CD4-positive, alpha-beta memory T cell (primary cell): ENCODE measurements at places on chromosomes 6 and 20.

DNA sequence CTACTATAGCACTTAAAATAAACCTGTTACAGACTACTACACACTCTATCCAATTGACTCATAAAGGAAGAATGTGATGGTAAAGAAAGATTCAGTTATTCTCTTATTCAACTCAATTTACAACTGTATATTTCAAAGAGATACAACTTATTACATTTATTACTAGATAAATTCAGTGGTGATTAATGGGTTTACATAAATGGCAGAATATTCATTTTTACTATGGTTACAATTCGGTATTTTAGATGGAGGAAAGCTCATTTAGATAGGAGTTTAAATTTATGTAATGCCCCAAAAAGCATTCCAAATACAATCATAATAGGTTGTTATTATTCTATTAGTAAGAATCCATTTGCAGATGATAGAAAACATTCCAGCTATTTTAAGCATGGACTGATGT is 439.1 kb upstream of the OPRM1 start:
- DNase-seq, result no peak

DNA sequence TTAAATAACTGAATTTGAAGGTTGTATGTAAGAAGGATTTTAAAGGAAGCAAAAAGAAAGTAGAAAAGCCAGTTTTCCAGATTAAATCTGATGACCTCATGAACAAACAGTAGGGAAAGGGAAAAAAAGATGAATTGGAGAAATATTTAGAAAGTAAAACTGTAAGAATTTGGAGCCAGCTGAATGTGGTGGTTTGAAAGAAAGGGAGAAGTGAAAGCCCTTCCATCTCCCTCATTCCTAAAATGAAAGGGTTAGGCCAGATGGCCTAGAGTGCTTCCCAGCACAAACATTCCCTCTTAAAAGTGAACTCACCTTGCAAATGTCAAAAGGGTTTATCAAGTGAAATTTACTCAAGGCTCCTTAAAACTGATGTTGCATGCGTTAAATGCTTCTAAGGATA is 139.3 kb upstream of the COL21A1 start:
- DNase-seq, result no peak

- DNase-seq, result no peak
Measured at GRCh38 chr20:15179381-15179780, 842.0 kb upstream of the FLRT3 start.

DNA sequence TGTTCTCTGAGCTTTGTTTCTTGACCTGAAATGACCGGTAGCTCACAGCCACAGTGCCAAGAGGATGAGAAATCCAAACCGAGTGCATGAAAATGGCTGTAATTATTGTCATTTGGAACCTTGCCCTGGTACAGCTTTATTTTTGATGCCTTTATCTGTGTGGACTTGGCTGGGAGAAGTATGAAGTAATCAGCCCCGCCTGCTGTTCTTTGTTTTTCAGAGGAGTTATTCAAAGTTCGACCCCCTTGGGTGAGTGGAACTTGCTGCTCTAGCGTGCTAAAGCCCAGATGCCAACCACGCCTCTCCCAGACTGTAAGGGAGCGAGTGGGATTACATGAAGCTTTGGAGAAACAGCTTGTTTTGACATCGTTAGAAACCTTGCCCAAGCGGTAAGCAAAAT is 48.3 kb downstream of the ECT2L start:
- DNase-seq, result no peak

- no peak for DNase-seq
Measured at GRCh38 chr6:41488433-41489119, 57.6 kb upstream of the FOXP4 start.

GRCh38 chr20:58458342-58459057 is 56.7 kb downstream of the APCDD1L start:
- no peak for DNase-seq

GRCh38 chr6:111606620-111607115 is 990 bp upstream of the TRAF3IP2 start:
- no peak for DNase-seq

DNA sequence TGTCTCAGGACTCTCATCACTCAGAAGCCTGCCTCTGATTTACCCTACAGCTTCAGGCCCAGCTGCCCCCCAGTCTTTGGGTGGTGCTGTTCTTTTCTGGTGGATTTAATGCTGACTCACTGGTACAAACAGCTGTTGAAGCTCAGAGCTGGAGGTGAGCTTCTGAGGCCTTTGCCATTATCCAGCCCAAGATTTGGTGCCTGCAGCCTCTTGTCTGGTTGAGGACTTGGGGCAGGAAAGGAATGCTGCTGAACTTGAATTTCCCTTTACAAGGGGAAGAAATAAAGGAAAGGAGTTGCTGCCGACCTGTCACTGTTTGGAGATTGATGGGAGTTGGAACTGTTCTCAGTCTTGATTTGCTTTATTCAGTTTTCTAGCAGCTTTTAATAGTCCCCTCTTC is 19.8 kb downstream of the ABCF1 start:
- no peak for DNase-seq

- DNase-seq, result no peak
Measured at GRCh38 chr20:37790900-37791299, 97.1 kb downstream of the CTNNBL1 start.

GRCh38 chr6:122651604-122652003 is 41.4 kb downstream of the PKIB start:
- no peak for DNase-seq

- DNase-seq, result no peak
Measured at GRCh38 chr6:41976794-41977484, 35.3 kb upstream of the CCND3 start.

DNA sequence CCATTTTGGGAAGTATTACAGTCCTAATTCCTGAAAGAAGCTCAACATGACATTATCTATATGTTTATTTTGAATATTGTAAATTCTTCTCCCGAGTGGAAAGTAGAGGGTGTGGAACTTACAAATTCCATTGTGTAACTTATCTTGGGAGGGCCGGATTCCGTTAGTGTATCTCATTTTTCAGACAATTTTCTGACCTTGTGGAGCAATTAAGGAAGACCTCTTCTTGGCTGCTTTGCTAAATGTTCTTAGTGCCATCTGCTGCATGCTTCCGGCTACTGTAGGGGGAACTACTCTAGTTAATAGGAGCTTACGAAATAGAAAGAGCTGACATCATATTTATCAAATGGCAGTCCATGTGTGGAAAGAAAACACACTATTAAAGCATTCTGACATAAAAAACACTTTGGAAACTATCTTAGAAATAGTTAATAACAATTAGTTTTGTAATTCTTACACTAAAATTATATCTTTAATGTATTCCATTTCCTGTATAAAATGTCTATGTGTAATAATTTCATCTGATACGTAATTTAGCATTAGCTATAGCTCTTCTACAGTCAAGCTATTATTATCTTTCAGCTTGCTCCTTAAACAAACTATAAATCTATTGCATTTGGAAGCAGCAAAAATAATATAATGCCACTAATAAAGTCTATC is 41.5 kb upstream of the KCNQ5 start:
- DNase-seq, result no peak

DNA sequence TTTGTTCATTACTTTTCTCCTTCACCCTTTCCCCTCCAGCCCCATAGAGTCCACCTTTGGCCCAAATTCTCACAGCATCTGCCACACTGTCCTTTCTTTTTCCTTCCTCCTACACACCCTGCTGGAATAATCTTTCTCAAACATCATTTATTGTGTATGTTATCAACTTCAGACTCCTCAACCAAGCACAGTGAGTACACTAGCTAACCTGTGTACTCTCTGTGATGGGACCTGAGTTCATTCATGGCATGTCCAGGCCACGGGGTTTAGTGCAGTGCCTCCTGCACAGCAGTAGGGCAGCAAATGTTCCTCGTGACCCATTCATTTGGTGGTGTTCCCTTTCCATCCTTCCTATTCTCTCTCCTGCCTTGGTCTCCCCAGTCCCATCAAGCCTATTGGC is 7.1 kb upstream of the ARMC12 start:
- DNase-seq, result no peak

GRCh38 chr6:63998991-63999390 is 363.4 kb downstream of the PHF3 start:
- DNase-seq, result no peak

GRCh38 chr6:3390698-3391097 is 66.2 kb downstream of the SLC22A23 start:
- no peak for DNase-seq

DNA sequence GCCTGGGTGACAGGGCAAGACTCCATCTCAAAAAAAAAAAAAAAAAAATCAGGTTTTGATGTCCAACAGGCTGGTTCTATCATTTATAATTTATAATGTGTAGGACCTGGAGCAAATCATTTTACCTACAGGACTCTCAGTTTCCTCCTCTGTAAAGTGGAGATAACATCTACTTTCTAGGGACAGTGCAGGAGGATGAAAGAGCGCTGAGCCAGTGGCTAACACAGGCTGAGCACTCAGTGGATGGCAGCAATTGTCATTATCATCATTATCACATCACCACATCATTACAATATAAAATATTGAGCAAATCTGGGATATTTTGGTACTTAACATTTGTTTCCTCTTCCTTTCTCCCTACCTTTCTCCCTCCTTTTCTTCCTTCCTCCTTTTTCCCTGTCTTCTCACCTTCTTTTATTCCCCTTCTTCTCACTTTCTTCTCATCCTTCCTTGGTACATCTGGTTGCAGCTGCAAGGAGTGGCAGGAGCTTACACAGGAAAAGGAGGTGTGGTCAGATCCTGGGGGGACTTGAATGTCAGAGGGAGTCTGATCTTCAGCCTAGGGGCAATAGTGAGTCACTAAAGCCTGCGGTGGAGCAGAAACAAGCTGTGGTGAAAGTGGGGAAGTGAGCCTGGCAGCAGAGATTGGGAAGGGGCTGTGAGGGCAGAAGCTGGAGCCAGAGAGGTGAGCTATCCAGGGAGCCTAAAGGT is 24.6 kb upstream of the CTNNBL1 start:
- no peak for DNase-seq

GRCh38 chr6:31676322-31676903 is 4.5 kb downstream of the LY6G5C start:
- DNase-seq, result no peak

GRCh38 chr6:12083763-12084162 is 71.7 kb downstream of the HIVEP1 start:
- no peak for DNase-seq

GRCh38 chr20:64080013-64080812 is at the start of gene OPRL1:
TSS of gene OPRL1 (plus strand) at chr20:64080082. CDS start at chr20:64092721, 12,639 bp downstream.
- peak; percentile 55 for DNase-seq

GRCh38 chr6:26241033-26241895 is 123.7 kb upstream of the BTN3A2 start:
- peak; percentile 54 for DNase-seq

- DNase-seq, result no peak
Measured at GRCh38 chr6:3196770-3197169, 30.7 kb downstream of the TUBB2B start.

- DNase-seq, result no peak
Measured at GRCh38 chr20:45952861-45953260, 18.4 kb downstream of the PCIF1 start.

- DNase-seq, result no peak
Measured at GRCh38 chr20:8404912-8405635, 273.0 kb downstream of the PLCB1 start.

GRCh38 chr6:127107916-127108315 is 10.6 kb upstream of the RSPO3 start:
- no peak for DNase-seq

DNA sequence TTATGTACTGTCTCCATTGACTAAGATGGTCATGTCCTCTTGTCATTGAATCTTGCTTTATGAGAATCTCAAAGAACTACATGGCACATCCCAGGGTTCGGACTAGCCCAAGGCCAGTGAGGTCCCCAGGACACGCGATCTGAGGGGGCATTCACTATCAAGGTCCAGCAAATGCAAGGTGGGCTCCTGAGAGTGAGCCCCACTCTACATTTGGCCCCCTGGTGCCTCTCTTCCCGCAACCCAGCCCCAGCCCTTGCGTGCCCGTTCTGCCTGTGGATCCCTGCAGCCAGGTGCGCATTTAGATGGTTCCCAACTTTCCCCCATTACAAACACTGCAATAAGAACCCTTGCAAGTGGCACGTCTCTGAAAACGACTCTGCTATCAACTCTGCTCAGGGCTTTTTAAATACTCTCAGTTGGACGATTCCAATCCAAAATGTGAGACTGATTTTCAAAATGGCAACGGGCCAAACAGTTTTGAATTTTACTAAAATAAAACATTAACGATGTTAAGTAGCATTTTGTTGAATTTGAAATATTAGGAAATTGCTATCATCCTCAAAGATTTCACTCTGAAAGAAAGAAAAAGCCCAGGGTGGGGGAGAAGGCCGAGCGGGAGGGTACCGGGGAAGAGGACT is 59.6 kb downstream of the NFATC2 start:
- DNase-seq, result no peak

DNA sequence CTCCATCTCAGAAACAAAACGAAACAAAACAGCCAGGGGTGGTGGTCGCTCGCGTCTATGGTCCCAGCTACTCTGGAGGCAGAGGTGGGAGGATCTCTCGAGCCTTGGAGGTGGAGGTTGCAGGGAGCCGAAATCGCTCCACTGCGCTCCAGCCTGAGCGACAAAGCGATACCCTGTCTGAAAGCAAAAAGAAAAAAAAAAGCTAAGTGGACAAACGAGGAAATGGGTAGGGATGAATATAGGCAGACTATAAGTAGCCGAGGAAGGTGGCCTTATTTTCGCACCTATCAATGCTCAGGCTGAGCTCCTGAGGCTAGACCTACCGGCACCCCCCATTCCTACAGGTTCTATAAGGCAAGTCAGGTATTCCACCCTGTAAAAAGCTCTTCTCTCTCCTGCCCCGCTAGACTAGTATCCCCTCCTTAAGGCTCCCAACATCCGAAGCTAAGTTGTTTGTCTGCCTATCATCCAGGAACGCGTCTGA is 650 bp upstream of the CASP8AP2 start:
- no peak for DNase-seq

DNA sequence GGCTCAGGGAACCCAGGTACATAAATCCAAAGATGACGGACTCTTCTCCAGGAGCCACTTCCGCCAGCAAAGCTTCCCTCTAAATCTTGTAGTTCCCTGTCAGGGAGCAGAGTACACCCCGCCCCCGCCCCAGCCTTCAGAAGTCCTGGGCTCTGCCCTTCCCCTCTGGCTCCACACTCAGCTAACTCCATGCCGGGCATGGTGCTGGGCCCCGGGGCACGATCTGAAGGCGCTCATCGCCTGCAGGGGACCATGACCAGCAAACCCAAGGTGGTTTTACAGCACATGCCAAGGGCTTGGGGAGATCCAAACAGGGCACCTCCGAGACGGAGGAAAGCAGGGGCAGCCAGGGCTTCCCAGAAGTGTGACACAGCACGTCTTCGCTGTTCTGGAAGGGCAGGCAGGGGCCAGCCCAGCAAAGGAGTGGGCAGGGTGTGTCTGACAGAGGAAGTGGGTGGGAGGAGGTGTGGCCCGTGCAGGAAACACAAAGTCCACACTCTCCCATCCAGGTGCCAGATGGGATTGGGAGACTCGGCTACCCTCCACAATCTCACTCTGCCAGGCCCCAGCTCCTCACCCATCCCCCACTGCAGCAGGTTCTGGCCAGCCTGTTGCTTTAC is 41.6 kb upstream of the SLC22A2 start:
- DNase-seq, result no peak

DNA sequence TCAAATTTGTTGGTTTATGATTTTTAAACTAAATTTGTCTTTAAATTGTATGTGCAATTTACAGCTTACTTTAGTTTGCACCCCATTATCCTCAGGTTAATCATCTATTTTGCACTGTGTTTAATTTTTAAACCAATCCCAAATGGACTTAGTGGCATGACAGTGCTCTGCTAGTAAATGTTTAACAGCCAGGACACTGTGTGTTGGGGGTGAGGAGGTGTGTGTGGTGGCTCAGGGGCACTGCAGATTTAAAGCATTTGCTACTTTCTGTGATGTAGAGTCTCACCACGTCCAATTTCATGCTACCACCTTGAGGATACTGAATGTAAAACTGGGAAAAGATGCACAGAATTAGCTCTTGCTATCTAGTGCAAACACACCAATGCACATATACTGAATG is 225.7 kb downstream of the HAO1 start:
- DNase-seq, result no peak
